ENCODE measurements at places on chromosomes 2 and 18. TPM values are rescaled to one million over a fixed set of nuclear protein-coding genes. Genes with fewer than 3 reads are reported as not detected.

Gene MREG
- polyA plus RNA-seq: 7.7 TPM

Gene TXNDC2
- 0.27 TPM for polyA plus RNA-seq

Gene MFSD2B
- polyA plus RNA-seq: 4.7 TPM

Gene NEU2
- polyA plus RNA-seq: not detected

Gene COL5A2
- 73.0 TPM for polyA plus RNA-seq

Gene ACTG2
- polyA plus RNA-seq: 6.9 TPM

Gene STAT4
- 7.5 TPM for polyA plus RNA-seq
